ENCODE measurements at places on chromosomes 1 and 21.

DNA sequence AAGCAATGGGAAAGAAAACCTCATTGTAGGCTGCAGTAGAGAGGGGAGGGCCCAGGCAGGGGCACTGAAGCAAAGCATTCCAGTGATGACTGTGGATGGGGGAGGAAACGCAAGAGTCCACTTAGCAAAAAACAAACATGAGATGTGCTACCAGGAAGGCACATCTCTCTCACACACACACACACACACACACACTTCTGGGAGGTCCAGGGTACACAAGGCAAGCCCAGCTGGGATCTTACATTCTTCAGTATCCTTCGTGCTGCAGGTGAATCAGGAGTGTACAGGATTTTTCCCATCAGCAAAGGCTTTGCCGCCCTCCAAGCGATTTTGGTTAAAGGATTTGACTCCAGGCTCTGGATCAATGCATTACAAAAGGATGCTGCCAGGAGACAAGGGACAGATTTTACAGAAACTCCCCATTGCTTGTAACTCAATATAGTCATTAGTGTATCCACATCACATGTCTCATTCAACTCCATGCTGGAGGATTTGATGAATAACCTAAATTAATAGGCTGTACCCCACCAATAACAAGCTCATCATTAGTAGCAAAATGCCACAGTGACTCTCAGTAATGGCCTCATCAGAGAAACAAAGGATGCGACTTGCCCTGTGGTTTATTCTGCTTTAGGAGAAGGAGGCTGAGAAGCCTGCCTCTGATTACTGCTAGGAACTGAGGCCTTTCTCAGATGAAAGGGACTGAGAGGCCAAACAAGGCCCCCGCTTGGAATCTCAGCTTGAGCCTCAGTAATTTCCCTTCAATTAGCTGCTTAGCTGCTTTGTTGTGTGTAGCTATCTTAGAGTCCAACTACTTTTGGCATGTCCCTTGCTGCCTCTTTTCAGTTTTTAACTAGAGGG lies 41.6 kb downstream of the ABCA4 start:
- no peak for DNase-seq

DNA sequence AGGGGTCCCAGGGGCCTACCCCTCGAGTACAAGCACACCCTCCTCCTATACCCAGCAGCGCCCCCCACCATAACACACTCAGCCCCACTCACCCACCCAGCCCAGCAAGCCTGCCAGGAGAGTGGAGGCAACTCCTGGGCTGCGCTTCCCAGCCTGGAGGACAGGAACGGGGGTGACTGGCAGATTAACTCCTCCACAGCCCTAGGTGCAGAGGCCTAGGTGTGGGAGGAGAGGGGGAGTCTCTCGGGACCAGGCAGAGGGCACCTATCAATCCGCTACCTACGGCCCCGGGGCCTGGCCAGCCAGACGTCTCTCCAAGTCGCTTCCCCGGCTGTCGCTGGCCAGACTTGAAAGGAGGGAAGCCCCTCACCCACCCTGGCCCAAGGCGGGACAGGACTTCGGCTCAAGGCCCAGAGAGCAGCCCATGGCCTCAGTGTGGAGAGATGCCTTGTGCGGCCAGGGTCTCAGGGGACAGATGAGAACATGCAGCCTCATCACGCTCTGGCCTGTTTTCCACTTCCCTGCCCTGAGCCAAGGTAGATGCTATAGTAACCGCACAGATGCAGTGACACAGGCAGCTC lies 24.9 kb downstream of the MATN1 start:
- DNase-seq, result no peak

DNA sequence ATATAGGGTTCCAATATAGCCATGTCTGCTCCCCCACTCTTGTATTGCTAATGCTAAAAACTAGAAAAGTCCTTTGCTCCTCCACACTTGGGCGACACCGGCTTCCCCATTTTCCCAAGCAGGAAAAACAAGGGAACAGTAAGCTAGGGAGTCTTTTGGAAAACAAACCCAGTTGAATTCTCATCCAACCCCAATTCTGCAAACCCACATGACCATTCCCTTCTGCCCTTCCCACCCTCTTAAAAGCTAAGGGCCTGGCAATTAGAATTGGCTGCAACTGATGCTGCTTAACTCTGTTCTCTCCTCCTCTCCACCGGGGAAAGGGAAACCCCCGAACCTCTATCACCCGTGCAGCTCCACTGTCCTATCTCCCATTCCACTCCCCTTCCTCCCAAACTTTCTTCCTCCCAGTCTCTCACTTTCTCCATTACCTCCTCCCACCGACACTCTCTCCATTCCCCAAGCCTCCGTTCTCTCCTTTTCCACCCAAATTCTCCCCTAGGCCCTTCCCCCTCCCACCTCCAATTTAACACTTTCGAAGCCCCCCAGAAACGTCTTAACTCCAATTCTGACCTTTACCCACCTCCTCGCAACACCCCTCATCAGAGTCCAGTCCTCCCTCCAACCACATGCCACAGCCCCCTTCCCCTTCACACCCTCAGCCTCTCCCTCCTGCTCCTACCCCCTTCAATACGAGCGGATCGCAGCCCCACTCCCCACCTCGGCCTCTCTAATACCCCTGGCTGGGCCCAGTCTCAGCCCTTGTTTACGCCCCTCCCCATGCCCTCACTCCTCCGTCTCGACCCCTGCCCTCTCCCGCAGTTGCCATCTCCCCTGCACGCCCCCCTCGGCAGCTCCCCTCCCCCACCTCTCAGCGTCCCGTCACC lies 701 bp downstream of the DEDD start:
- no peak for DNase-seq

GRCh38 chr1:214857716-214858115 lies 224.8 kb upstream of the KCNK2 start:
- DNase-seq, result no peak

GRCh38 chr1:226687426-226687825 lies 51.7 kb downstream of the ITPKB start:
- no peak for DNase-seq

DNA sequence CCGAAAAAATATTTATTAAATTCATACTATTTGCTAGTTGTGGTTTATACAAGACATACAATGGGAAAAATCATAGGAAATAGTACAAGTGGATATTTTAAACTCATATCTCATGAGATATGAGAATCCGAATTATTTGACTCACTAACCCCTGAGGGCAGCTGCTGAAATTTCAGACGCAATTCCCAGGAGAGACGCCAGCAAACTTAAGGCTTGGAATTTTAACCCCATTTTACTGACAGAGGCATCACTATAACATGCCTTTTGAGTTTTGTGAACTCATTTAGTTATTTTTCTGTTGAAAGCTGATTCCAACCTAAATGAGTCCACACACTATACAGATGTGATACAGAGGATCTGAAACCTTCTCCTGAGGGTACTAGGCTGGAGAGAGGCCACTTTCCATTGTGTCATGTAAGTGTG lies 5.9 kb upstream of the MROH9 start:
- no peak for DNase-seq

- DNase-seq, result no peak
These were observed 6.4 kb upstream of the GPR37L1 start for GRCh38 chr1:202116287-202116686.

DNA sequence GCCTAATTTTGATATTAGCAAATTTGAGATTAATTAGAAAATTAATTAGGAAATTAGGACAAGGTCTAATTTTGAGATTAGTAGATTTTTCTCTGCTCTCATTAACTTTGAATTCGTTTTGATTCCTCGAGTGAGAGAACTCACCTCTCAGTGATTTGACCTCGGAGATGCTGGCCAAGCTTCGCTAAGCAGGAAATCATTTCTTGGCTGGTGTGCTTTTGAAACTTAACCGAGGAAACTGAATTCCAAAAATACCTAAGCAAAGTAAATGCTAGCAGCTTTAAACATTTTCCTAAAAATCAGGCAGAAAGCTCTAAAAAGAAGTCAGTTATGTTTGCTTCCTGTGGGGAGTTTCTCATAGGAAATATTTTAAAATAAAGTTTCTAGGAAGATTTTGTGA lies 34.9 kb downstream of the CDC14A start:
- no peak for DNase-seq

DNA sequence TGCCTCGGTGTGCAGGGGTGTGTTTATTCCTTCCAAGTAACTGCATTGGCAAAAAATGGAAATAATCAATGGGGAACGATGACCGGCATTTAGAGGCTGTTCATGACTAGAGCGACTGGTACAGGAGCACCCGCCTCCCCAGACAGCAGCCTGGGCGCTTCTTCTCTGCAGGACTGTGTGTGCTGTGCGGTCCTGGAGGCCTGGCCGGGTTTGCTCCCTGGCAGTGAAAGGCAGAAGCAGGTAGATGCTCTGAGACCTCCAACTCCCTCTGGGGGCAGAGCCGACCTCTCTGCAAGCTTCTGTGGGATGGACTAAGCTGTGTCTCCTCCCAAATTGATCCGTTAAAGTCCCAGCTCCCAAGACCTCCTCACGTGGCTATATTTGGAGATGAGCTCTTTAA lies 59.2 kb upstream of the ACTRT2 start:
- no peak for DNase-seq

- DNase-seq, result no peak
These were observed at the start of gene GBP1 for GRCh38 chr1:89065079-89065868. Gene GBP1, minus strand, starts transcription at chr1:89065208. Its CDS starts 1,974 bp downstream, at chr1:89063234.

- DNase-seq, result no peak
These were observed 210.9 kb upstream of the GALNT2 start for GRCh38 chr1:229856009-229856650.

- DNase-seq, result no peak
These were observed 7.9 kb upstream of the TIPRL start for GRCh38 chr1:168170564-168171508.

DNA sequence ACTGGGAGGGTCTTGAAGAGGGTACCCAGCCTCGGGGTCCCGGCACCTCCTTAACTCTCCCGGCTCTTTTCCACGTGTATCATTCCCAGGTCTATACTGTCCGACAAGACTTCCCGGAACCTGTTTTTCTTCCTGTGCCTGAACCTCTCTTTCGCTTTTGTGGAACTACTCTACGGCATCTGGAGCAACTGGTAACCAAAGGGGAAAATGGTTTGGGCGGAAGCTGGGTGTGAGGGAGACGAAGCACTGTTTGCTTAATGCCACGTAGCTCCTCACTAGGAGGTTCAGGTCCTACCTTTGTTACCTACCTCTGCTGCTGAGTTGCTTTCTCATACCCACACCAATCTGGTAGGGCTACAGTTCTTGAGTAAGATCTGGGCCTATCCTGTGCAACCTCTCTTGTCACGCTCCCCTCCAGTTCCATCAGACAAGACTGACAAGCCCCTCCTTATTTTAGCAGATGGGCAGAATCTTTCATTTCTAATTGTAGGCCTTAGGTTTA lies 642 bp downstream of the SLC30A7 start:
- peak; percentile 31 for DNase-seq

- no peak for DNase-seq
These were observed 135.7 kb upstream of the KRTAP19-8 start for GRCh38 chr21:31173881-31174555.

DNA sequence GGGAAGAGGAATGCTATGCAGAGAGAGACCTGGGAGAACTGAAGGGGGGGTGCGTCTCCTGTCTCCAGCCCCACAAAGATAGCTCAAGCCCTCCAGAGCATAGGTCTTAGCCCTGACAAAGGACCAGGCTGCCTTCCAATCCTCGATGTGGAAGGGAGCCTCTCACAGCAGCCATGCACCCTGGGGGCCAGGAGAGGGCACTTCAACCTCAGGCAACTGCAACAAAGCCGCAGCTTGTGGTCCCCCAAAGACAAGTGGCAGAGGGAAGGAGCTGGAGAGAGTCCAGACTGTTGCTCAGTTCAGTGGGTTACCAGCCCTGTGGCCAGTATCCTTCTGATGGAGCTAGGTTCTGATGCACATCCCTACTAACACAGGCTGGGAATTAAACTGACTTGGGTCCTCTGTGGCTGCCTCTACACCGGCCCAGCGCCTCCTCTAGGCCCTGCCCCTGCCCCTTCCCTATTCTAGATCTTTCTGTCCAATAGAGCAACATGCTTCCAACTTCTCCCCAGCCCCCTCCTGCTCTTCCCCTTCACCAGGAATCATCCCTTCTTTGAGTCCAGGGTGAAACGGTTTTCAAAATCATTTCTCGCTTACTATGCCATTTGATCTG lies 100.7 kb upstream of the SPATA6 start:
- DNase-seq, result peak; percentile 93

DNA sequence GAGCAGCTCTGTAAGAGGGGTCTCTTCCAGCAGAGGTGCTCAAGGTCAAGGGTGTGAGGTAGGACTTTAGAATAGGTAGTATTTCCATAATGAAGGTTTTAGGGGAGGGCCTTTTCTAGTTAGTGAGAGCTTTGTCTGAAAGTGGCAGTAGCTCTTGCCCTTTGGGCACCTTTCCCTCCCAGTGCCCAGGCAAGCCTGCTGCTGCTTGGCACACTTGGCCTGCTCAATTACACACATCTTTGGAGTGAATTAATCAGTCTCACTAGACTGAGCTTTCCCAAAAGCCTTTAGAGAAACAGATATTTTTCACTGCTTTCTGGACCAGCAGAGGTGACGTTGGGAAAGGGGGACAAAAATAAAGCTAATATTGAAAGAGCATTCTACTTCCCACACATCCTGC lies 48.0 kb downstream of the MAB21L3 start:
- DNase-seq, result no peak

DNA sequence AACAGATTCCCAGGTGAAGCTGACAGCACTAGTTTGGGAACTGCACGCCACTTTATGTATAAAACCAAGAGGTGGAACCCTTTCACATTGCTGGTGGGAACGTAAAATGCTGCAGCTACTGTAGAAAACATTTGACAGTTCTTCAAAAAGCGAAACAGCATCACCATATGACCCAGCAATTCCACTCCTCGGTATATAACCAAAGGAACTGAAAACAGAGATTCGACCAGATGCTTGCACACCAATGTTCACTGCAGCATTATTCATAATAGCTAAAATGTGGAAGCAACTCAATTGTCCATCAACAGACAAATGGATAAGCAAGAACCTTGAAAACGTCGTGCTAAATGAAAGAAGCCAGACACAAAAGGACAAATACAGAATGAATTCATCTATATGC lies 17.5 kb downstream of the RSPH1 start:
- DNase-seq, result no peak

DNA sequence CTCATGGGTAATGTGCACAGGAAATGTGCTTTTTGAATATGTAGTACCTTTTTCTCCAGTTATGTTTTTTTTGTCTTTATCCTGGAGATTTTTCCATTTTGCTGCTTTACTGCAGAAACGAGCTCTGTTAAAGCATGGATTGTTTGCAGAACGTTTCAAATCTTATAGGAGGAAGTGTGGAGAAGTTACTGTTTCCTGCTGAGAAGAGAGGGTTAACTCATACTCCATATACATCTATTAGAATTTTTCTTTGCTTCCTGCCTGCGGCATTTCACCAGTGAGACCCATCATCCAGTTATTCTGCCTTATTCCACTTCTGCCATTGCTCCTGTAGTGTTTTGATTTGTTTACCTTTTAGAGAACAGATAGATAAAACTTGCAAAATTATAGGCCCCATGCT lies 2.0 kb downstream of the RPRD2 start:
- DNase-seq, result no peak
